ENCODE measurements at places on chromosomes 2 and 18. TPM values are rescaled to one million over a fixed set of nuclear protein-coding genes. Genes with fewer than 3 reads are reported as not detected.

The RGPD3 gene
- total RNA-seq, result 1.5 TPM

The EMX1 gene
- not detected for total RNA-seq

The OBSL1 gene
- 0.52 TPM for total RNA-seq

The RAX gene
- not detected for total RNA-seq

The UGT1A6 gene
- not detected for total RNA-seq

The MRPL33 gene
- 75.2 TPM for total RNA-seq

The GCA gene
- total RNA-seq, result 18.2 TPM

The NT5C1B gene
- total RNA-seq, result not detected

The ABHD3 gene
- total RNA-seq, result 27.3 TPM

The CKAP2L gene
- 0.21 TPM for total RNA-seq

The WNT10A gene
- 1.5 TPM for total RNA-seq

The MRO gene
- under 0.01 TPM for total RNA-seq

The C2orf92 gene
- total RNA-seq, result 4.5 TPM

The PRKAG3 gene
- not detected for total RNA-seq

The SERPINB11 gene
- total RNA-seq, result not detected

The SP110 gene
- 68.1 TPM for total RNA-seq

The LDLRAD4 gene
- total RNA-seq, result 50.9 TPM

The TRPM8 gene
- not detected for total RNA-seq

The AKAIN1 gene
- not detected for total RNA-seq

The WDR54 gene
- total RNA-seq, result 9.3 TPM
